Choroid plexus epithelial cell (primary cell): ENCODE measurements at places on chromosomes 13 and 19.
A peak's percentile ranks its signal among the peaks of the same experiment; 100 is the strongest.

GRCh38 chr19:4059453-4059871 is 7.2 kb downstream of the ZBTB7A start:
- no peak for DNase-seq

DNA sequence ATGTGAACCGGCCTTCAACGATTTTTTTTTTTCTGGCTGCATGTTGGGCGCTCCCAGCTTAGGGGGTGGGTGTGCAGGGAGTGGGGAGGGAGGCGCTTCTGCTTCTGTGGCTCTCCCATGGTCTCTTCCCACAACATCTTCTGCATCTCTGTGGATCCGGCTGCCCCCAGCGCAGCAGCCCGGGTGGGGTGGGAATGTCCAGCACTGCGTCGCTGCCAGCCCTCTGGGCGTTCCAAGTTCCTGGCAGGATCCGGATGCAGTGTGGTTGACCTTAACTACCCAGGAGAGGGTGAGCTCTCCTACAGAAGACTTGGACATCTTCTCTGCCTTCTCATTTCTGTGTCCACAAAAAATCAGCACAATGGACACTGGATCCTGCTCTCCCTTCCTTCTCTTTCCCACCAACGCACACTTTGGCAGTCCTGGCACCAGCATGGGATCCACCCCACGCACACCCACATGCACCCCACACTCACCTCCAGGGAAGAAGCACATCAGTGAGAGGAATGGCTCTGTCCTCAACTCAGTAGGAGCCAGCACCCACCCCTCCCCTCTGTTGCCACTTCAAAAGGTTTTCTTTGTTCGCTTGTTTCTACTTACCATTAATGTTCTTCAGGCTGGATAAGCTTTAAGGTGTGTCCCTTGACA is 177.3 kb downstream of the COL4A1 start:
- DNase-seq, result no peak

GRCh38 chr19:51084505-51084904 is 1.8 kb upstream of the KLK14 start:
- no peak for DNase-seq

GRCh38 chr13:31115616-31116015 is 46.1 kb downstream of the HSPH1 start:
- no peak for DNase-seq

DNA sequence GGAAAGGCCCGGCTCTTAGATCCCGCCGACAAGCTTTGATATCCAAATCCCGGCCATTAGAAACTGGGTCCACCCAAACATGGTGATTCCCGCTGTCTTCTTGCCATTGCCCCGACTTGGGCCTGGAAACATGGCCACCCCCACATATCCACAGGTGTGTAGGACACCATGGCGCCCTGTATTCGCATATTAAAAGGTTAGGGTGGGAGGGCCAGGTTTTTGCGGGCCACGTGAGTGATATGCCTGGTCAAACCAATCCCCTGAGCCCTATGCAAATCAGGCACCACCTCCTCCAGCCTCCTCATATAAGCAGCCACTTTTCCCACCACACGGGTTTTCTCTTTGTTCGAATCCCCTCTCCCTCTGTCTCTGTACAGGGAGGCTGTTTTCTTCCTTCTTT is 766.4 kb downstream of the UQCRFS1 start:
- no peak for DNase-seq

DNA sequence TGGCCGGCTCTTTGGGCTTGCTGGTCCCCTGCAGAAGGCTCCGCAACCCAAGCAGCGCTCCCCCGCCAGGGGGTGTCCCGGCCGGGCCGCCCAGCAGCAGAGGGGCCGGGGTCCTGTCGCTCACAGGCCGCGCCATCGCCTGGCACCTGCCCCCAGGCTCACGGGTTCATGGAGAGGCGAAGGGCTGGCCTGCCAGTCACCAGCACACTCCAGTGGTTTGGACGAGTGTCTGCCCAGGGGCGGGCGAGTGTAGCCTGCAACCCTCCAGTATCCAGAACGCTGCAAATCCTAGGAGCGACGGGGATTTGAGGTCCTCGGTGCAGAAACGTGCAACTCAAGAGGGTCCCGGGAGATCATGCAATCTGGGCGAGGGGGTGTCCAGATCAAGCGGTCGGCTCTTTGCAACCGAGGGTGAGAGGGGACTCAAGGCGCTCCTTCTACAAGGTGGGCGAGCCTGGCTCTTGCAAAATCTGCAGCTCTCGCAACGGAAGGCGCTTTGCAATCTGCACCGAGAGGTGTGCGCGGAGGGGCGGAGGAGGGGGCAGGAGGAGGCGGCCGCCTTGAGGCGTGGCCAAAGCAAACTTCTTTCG is at the start of gene DBP:
Gene DBP (minus strand): TSS at position 521 of the 590 bp plus-strand sequence. CDS start 385 bp downstream, at position 136.
- DNase-seq, result no peak

- no peak for DNase-seq
Measured at GRCh38 chr13:99266827-99267226, 8.6 kb upstream of the GPR18 start.

DNA sequence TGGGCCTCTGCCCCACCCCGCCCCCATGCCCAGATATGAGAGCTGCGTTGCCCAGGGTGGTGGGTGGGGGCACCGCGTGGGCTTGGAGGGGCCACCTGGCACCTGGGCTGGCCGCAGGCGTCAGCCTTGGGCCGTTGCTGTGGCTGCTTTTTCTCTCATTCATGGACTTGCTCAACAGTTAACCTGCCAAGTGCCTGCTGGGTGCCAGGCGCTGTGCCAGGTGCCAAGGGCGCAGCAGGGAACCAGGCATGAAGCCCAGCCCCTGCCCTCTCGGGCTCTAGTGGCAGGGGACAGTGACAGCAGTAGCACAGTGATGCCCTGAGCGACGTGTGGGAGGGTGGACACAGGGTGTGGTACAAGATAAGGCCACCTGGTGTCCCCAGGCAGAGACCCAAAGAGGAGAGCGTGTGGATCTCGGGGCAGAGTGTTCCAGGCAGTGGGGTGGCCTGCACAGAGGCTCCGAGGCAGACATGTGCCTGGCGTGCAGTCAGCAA is 28.1 kb downstream of the DHX34 start:
- no peak for DNase-seq

DNA sequence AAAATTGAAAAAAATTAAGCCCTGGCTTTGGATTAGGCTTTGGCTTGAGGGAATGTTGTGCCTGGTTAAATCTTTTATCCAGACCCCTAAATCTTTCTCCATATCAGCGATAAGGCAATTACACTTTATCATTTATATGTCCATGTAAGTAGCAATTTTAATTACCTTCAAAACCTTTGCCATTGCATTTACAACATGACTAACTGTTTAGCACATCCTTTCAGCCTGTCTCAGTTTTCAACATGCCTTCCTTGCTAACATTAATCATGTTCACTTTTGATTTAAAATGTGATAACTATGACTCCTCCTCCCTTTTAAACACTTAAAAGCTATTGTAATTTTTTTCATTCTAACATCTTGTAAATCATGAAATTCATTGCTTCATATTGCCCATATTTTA is 583.7 kb downstream of the SLITRK1 start:
- no peak for DNase-seq

DNA sequence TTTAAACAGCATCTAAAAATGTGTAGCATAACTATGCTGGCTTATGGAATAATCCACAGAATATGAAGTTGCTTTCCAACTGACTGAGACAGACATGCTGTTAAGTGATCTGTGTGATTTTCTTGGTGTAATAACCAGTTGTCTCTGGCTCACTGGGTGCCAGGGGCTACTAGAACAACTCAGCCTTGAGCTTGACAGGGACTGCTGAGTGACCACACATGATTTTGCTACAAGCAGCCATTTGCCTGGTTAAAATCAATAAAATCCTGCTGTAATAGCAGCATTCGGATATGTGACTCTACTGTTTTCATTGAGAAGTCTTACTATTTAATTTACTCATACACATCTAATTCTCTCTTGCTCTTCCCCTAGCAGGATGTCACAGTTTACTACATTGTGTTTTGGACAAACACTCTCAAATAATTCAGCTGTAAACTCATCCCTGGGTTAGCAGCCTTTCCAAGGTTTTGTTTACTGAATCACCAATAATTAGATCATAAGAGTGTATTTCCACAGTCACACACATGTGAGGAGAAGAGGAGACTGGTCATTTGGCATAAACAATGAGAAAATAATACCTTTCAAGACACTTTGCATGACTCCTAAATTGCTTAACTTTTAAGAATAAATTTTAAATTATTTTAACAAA is 426.2 kb downstream of the PCDH9 start:
- DNase-seq, result peak; percentile 20

GRCh38 chr13:38821770-38822551 is 135.1 kb downstream of the FREM2 start:
- no peak for DNase-seq

DNA sequence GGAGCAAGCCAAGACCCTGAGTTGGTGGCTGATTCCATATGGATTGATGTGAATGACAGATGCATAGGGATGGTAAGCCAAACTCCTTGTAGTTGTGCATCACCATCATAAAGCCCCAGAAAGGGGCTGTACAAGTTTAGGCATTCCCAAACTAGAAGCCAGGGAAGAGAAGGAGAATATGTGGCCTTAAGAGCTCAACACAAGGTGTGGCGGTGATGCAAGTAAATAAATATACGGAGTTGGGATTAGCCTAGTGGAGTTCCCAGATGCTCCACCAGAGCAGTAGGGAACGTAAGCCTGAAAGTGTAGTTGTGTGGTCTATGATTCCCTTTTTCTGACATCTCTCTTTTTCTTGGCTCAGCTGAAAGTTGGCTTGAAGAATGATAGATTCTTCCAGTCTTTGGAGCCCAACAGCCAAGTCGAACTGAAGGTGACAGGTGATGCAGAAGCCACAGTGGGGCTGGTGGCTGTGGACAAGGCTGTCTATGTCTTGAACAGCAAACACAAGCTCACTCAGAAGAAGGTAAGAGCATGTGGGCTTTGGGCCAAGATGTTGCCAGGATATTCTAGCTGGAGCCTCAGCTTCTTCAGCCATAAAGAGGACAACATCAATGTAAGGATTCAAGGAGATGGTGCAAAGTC is 30.1 kb downstream of the RDH8 start:
- peak; percentile 41 for DNase-seq

GRCh38 chr13:51643882-51644281 is 59.6 kb downstream of the WDFY2 start:
- peak; percentile 95 for DNase-seq

- DNase-seq, result no peak
Measured at GRCh38 chr19:33463199-33463598, 58.4 kb downstream of the PEPD start.

DNA sequence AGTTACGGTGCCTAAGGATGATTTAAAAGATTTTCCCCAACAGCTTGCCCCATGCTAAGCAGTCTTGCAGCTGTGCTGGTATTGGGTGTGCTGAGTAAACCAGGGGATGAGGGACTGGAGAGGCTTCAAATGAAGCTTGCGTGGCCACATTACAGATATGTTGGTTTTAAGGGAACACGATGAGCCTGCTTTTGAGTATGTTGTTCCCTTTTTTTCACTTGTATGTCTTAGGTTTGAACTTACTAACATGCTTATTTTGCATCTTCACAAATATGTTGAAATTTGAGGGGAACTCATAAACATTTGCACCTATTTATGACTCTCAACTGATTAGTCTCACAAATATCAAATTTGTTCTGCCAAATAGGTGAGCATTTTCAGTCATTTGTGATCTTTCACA is 2.0 kb upstream of the IL17D start:
- DNase-seq, result no peak

GRCh38 chr13:108993346-108993745 is 363.9 kb downstream of the MYO16 start:
- peak; percentile 36 for DNase-seq

DNA sequence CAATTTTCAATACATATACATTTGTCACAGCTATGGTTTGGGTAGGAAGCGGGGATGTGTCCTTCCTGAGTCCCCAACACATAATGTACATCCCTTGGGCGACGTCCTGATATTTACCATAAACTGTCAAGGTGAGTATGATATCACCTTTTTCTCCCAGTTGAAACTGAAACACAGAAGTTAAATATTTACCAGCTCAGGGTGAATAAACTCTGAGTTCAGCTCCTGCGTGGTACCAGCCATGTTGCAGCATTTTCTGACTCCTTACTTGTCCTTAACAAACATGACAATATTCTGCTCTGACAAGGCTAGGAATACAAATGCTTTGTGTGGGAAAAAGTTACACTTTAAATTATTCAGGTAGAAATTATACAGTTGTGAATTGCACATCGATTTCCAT is 294.2 kb downstream of the TEX29 start:
- DNase-seq, result no peak

DNA sequence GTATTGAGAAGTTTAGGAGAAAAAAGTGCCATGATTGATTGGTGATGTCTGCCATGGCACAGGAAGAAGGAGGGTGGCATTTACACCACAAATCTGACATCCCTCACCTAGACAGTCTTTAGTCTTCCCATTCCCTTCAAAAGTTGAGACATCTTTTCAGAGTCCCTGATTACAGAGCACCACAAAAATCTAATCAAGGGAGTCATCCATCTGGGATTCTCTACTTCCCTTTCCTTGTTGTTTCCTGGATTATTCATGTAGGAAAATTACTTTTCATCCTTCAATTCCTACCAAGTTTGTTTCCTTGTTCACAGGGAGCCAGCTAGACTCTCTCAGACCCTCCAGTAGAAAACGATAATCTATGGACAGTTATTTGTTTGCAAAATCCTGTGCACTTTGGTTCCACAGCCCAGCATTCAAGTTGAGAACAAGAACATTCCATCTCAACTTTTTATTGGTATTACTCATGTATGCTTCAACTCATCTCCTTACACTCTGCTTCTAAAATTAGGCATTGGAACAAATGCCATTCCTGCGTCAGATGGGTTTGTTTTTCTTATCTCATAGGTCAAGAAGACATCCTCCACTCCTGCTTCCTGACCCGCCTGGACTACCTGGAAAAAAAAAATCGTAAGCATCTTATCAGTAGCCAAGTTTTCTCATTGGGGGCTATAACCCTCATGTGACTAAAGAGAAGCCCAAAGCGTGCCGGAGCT is 259.9 kb downstream of the FOXO1 start:
- peak; percentile 91 for DNase-seq

- DNase-seq, result no peak
Measured at GRCh38 chr13:72662548-72662947, 64.9 kb downstream of the MZT1 start.

DNA sequence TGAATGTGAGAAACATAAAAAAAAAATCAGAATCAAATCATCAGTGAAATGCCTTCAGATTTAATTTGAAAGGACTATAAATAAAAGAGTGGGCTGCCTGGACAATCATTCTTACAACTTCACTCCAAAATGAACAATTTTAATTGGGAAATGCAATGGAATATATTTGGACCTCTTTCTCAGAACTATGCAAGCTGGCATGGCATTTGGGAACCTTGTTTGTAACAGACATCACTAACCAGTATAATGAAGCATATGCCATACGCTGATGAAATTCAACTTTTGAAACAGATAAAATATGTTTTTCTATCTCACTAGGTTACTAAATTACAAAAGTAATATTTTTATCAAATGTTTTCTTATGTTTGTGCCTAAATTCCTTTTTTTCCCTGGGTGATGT is 64.2 kb upstream of the FAM216B start:
- no peak for DNase-seq

GRCh38 chr19:2041433-2041682 is 9.7 kb downstream of the MKNK2 start:
- no peak for DNase-seq
